ENCODE measurements at places on chromosomes 5 and 9.
A peak's percentile ranks its signal among the peaks of the same experiment; 100 is the strongest.

DNA sequence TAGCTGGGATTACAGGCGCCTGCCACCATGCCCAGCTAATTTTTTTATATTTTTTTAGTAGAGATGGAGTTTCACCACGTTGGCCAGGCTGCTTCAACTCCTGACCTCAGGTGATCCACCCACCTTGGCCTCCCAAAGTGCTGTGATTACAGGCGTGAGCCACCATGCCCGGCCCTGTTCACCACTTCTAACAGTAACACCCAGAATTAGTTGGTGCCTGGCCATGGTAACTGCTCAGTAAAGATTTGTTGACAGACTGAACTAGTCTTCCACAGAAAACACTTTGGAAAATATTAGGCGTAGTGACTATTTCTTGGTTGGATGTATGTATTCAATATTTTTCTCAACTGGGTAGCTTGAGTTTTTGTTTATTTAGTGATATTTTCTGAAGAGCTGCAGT, 24.0 kb downstream of the TUT7 start:
- no peak for DNase-seq

DNA sequence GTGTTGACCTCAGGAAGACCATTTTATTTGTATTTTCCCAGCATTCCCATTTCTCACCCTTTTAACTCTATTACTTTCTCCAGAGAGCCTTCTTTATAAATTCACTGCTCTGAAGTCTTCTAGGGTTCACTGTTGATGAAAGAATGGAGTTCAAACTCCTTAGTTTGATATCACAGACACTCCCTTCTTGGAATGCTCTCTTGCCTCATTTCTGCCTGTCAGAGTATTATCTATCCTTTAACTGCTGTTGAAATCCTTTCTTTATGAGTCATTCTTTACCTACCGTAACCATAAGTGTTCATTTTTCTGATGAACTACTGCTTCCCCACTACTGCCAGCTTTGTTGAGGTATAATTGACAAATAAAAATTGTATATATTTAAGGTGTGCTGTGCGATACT, 4.3 kb downstream of the RIC1 start:
- DNase-seq = no peak

DNA sequence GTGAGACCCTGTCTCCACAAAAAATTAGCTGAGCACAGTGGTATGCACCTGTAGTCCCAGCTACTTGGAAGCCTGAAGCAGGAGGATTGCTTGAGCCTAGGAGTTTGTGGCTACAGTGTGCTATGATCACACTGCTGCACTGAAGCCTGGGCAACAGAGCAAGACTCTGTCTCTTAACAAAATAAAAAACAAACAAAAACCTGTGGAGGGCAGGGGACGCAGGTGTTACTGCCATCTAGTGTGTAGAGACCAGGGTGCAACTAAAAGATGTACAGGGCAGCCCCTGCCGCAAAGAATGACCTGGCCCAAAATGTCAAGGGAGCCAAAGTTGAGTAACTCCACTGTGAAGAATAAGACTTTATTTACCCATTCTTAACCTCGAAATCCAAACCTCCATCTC, 27.1 kb downstream of the ASPN start:
- DNase-seq = no peak

- no peak for DNase-seq
These were observed 29.0 kb upstream of the BTNL3 start for GRCh38 chr5:180959661-180960060.

- DNase-seq = no peak
These were observed 9.9 kb downstream of the SLC6A3 start for GRCh38 chr5:1435369-1435768.

DNA sequence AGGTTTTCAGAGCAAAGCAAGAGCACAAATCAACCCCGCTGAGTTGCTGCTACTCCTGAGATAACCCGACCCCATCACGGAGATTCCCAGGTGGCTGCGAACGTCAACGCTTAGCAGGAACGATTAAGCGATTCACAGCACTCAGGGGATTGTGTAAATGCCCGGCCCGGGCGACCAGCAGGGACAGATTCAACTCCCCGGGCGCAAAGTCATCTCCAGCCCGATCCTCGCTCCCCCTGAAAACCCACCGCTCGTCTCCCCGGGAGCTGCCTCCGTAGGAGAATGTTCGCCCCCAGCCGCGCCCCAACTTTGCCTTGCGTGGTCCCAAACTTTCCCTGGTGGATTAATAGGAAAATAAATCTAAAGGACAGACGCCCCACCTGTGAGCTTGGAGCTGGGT, 685 bp downstream of the SLC24A2 start:
- DNase-seq = no peak

GRCh38 chr9:127569886-127570401, 42.1 kb upstream of the STXBP1 start:
- peak; percentile 85 for DNase-seq

DNA sequence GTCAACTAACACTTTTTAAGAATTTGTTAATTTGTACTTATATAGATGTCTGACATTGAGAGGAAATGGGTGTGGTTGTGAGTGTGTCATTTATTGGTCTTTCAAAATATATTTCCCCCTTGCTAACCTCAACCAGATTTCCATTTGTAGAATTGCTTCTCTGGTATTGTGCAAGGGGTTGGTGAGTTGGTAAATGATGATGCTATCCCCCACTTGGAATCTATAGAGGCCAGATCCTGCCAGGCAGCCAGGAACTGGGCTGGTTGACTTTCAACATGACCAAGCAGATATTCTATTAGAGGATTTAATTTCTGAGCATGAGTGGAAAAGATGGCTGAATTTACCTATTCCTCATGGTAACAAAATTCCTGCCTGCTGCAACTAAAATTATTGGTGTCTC, 306.6 kb upstream of the KIF2A start:
- DNase-seq = no peak

DNA sequence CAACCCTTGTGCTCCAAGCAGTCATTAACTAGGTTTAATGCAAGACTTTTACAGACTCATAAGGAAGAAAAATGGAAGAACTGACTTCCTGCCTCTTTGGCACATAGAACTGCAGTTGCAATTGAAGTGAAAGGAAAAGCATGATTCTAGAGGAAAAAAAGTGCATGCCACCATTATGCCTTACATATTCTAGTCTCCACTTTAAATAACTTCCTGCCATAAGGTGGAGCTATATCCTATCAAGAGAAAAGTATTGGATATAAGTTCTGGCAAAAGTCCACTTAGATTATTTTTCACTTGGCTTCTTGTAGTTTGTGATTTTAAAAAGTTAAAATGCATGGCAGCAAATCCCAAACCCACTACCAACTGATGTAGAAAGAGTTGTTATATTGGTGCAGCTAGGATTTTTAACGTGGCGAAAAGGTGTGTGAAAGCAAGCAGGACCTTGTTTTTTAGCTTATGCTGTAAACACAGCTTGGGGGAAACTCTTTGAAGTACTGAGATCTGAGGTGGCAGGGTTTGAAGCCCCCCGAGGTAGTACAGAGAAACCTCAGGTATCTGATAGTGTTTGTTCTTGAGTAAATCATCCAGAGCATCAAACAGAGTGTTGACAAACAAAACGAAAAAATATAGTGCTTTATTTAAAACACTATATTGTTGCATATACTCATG, 117.9 kb downstream of the ANXA1 start:
- DNase-seq = no peak

DNA sequence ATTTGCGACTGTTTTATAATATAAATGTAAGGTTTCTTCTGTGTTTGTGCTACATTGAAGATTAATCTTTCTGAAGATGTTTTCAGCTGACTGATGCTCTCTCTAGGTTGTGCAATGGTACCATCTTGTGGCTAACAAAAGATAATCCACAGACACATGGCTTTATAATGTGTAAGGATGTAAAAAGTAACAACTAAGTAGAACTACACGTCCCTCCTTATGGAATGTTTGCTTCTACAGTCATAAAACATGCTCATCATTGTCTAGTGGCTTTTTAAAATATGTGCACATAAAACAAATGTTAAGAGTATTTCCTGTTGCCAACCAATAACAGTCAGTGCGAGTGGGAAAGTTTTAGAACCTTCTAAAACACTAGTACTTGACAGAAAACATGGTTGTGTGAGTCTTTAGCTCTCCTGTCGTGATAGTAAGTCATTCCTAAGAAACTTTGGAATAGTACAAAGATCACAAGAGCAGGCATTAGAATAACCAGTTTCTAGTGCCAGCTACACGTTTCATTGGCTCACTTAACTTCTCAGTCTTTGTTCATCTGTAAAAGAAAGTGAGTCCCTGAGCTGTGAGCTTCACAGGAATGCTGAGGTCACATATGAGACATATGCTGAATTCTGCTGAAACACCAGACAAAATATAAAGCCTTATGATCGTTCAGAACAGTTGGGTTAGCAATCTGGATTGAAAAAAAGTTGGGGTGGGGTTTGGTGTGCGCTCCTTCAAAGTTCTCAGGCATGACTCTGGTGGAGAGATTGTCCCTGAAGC, 75.7 kb upstream of the GLIS3 start:
- no peak for DNase-seq

DNA sequence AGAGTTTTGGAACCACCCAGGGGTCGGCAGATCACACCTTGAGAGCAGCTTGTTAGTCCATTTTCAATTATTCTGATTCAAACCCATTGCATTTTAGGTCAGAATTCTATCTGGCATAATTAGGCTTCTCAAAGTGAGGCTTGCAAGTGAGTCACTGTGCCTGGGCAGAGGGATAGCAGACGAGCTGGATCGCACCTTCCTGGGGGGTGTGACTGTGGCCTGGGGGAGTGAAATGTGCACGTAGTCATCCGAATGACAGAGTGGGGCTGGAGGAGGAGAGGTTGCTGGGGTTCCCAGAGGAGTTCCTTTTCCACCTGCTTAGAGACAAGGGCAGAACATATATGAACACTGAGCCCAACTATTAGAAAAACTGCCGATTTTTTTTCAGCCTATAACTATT, 31.7 kb downstream of the SPACA9 start:
- no peak for DNase-seq

DNA sequence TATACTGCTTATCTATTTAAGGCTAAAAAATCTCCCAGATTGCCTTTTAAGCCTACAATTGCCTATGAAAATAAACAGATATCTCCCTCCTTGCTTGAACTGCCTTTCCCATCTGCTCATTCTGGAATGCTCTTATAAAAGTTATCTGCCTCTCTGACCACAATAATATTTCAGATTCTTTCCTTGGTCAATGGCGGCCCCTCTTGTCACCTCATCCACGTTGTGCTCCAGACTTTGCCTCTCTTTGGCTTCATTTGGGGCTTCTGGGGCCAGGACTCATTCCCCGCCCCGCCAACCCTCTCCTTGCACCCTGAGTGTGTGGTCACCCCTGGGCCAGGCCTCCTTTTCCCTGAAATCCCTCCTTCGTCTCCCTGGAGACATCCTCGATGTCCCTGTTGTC, 110.0 kb upstream of the RPS23 start:
- DNase-seq = no peak

GRCh38 chr5:168420461-168420860, 65.8 kb upstream of the RARS1 start:
- DNase-seq = no peak

DNA sequence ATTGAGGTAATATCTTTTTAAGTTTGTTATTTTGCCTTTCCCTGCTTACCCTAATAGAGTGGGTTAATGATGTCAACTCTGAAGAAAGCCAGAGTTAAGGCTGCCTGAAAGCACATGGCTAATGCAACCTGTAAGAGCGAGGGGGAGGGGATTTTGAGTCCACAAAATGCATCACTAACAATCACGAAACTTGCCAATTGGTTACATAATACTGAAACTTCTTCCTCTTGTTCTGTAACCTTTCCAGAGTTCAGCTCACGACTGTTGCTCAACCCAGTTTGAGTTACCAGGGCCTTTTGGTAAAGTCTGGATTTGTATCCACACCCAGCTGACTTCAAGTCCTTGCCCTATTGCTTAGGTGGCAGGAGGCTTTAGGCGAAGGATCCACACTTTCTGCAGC, 308.8 kb downstream of the EFNA5 start:
- no peak for DNase-seq

DNA sequence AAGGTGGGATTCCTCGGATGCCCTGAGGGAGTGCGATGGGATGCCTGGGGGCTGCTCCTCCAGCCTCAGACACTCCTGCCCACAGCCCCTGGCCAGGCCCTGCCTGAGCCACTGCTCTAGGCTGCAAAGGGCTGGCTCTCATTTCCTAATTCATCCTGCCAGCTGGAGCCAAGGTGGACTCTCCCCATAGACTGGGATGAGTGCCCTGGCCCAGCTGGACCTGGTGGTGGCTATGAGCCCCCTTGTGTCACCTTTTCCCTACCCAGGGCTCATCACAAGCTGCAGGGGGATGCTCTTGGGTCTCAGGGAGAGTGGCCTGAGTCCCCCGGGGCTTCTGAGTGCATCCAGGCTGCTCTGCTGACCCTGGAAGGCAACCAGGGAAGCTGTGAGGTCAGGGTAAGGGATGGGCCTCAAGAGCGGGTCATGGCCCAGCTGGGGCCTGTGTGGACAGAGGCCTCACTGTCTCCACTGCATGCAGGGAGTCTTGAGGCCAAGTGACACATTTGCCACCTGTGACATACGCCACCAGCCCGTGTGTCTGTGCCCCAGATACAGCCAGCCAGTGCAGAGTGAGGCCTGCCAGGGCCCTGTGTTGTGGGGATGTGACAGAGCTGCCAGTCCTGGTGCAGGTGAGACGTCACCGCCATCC, 102.7 kb upstream of the IER5L start:
- DNase-seq = no peak

DNA sequence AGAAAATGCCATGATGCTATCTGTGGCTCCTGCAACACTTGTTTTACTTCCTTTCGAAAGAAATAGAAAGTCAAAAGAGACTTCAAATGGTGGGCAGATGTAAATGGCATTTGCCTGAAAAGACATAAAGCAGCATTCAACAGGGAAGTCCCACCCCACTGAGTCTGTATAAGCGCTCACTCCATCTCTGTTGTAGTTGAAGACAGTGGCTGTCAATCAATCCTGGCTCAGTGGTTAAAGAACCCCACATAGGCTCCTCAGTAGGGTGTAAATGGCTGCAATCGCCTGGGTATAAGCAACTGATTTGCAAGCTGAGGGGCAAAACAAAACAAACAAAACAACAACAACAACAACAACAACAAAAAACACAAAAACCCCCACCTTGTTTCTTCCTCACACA, 158.7 kb downstream of the EFNA5 start:
- no peak for DNase-seq

DNA sequence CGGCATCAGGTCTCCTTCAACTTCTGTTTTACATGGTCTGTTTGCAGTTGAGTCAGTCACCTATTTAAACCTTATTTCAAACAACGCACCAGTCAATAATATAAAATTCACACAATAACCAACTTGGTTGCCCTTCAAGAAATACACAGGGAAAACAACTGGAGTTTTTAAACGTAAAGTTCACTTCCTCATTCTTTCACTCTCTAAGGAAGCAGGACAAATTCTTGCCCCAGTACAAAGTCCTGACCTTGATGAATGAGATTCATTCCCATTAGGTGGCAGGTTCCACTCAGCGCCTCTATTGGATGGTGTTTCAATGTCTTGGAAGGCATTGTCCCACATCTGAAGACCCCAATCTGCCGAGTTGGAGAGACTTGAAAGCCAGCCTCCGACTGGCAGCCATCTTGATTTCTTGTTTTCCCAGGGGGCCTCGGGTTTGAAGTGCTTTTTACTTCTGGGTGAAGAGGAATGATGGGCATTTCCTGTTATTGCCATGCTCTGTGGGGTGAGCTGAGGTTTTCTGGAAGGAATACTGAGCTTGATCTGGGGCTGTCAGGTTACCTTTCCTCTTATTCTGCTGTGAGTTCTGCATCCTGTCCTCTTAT, 105.0 kb downstream of the ACER2 start:
- DNase-seq = no peak

- no peak for DNase-seq
These were observed 2.3 kb upstream of the EFNA5 start for GRCh38 chr5:107673039-107673367.

Measured in thyroid gland (tissue), 4 donors.